Right lobe of liver (tissue), 6 donors: ENCODE measurements at places on chromosomes 3 and 15.
A peak's percentile ranks its signal among the peaks of the same experiment; 100 is the strongest.

GRCh38 chr3:134078169-134078831, 48.6 kb upstream of the SLCO2A1 start:
- no peaks in the 10 kb centered on the region for H3K36me3 ChIP-seq
- no peaks in the 10 kb centered on the region for H3K27me3 ChIP-seq
- H3K4me1 ChIP-seq: no peaks in the 10 kb centered on the region

GRCh38 chr3:131899021-131899420, 135.8 kb downstream of the CPNE4 start:
- H3K4me1 ChIP-seq: no peaks in the 10 kb centered on the region
- H3K36me3 ChIP-seq: no peaks in the 10 kb centered on the region
- H3K4me3 ChIP-seq: no peak overlapping the region
- no peak overlapping the region for H3K27ac ChIP-seq
- DNase-seq: no peak

GRCh38 chr15:74384881-74385643, 17.6 kb upstream of the CYP11A1 start:
- no peak overlapping the region for H3K27ac ChIP-seq
- no peak overlapping the region for H3K4me3 ChIP-seq
- H3K27me3 ChIP-seq: no peaks in the 10 kb centered on the region
- no peak for DNase-seq
- no peaks in the 10 kb centered on the region for H3K4me1 ChIP-seq
- H3K36me3 ChIP-seq: no peaks in the 10 kb centered on the region

- no peak overlapping the region for H3K4me3 ChIP-seq
- no peaks in the 10 kb centered on the region for H3K4me1 ChIP-seq
- no peak overlapping the region for H3K27ac ChIP-seq
- no peak for DNase-seq
These were observed 81.9 kb upstream of the TOPAZ1 start for GRCh38 chr3:44159696-44160300.

DNA sequence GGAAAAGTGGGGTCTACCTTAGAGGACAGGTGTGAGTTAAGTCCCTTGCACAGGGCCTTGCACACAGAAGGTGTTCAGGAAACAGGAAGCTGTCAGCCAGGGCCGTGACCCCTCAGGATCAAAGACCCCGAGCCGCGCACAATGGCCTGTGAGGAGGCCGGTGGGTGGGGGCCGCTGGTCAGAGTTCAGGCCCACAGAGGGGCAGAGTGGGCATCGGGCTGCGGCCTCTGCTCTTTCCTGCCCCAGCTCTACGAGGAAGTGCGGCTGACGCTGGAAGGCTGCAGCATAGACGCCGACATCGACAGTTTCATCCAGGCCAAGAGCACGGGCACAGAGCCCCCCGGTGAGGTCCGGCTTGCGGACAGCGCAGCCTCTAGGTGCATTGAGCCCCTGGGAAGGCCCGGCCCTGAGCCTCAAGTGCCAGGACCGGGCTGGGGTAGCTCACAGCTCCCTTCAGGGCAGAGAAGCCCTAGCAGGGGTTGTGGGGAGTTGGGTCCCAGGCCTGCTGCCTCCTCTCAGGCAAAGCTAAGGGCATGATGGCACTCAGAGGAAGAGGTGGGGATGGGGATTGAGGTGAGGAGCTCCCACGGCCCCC, 37.2 kb downstream of the PSTPIP1 start:
- no peak overlapping the region for H3K4me3 ChIP-seq
- H3K4me1 ChIP-seq: no peaks in the 10 kb centered on the region
- no peaks in the 10 kb centered on the region for H3K36me3 ChIP-seq
- peak; percentile 39 for DNase-seq
- no peak overlapping the region for H3K27ac ChIP-seq
- H3K27me3 ChIP-seq: no peaks in the 10 kb centered on the region

DNA sequence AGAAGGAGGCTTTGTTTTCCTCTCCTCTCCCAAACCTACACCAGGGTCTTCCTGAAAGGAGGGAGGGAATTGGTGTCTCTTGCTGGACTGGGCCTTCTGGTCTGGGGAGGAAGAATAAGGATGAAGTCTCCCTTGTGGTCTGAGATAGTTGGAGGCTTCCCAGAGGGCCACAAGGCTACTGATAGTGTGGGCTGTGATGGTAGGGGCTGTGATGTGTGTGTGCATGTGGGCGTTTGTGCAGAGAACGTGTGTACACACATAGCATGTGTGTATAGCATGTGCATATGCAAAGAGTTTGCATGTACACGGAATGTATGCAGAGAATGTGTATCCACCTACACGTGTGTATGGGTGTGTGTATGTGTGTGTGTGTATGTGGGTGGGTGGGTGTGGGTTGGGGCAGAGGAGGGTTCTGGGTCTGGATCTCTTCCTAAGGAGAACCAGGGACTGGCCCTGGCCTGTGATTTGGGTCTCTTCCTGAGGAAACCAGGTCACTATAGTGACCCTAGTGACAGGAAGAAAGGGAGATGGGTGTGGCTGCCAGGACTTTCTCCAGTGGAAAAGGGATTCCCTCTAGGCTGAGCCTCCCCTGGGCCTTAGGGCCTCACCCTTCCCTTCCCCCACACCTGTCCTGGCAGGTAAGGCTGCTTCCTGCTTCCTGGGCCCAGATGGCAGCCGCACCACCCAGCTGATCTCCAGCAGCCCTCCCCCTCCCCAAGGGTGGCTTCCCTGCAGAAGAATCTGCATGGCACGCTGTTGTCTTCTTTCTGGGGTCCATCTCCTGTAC, 1.7 kb downstream of the FLNB start:
- no peaks in the 10 kb centered on the region for H3K27me3 ChIP-seq
- H3K27ac ChIP-seq: peak overlapping the region; percentile 90
- H3K36me3 ChIP-seq: no peaks in the 10 kb centered on the region
- H3K4me1 ChIP-seq: peaks cover 43% of the 10 kb centered on the region
- peak overlapping the region; percentile 85 for H3K4me3 ChIP-seq
- DNase-seq: peak; percentile 53

GRCh38 chr15:70299931-70300869, 202.5 kb upstream of the TLE3 start:
- H3K4me1 ChIP-seq: no peaks in the 10 kb centered on the region
- no peak overlapping the region for H3K27ac ChIP-seq

DNA sequence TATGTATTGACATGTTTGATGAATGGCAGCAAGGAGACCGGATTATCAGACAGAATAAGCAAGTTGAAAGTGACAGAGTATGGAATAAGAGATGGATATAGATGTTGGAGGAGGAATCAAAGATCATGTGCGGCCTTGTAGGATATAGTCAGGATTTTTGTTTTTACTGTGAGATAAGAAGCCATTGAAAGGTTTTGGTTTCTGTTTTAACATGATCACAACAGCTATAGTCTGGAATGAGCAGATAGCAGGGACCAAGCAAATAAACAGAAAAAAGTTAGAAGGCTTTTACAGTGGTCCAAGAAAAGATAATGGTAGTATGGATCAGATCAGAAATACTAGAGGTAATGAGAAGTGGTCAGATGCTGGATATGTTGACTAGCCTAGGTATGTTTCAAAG, 52.6 kb downstream of the SLC12A6 start:
- no peaks in the 10 kb centered on the region for H3K27me3 ChIP-seq
- no peaks in the 10 kb centered on the region for H3K4me1 ChIP-seq
- H3K36me3 ChIP-seq: no peaks in the 10 kb centered on the region
- H3K27ac ChIP-seq: no peak overlapping the region
- no peak for DNase-seq

- no peaks in the 10 kb centered on the region for H3K27me3 ChIP-seq
- no peaks in the 10 kb centered on the region for H3K4me1 ChIP-seq
- DNase-seq: no peak
- H3K36me3 ChIP-seq: no peaks in the 10 kb centered on the region
- no peak overlapping the region for H3K4me3 ChIP-seq
- no peak overlapping the region for H3K27ac ChIP-seq
These were observed 912.4 kb upstream of the EPHA6 start for GRCh38 chr3:95901948-95902347.

GRCh38 chr3:851098-851790, 241.6 kb upstream of the CNTN6 start:
- no peak for DNase-seq
- no peaks in the 10 kb centered on the region for H3K36me3 ChIP-seq
- no peaks in the 10 kb centered on the region for H3K27me3 ChIP-seq
- no peak overlapping the region for H3K4me3 ChIP-seq

DNA sequence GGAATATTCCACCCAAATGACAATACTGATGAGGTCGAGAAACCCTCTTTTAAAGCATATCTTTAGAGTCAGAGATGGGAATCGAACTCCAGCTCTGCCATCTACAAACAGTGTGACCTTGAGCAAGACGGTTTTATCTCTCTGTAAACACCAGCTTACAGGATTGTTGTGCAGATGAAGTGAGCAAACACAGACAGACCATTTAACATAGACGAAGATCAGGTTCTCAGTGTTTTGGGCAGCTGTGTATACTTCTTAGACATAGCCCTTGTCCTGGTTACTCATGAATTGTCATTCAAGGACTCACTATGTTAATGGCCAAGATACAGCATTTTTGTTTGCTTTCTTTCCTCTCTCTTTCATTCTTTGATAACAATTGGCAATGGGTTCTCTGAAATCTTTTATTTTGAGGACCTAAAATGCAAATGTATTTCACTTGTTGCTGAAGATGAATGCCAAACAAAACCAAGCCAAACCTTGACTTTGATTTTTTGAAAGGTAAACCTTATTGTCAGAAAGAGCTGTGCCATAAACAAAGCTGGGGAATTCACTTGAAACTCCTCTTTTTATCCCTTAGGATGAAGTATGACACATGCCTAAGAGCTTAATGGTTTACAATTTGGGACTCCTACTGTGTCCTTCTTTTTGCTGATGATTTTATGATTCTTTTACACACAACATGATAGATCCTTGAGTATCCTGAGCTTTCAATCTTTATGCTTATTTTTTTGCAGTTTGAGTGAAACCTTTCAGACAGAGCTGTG, 250.0 kb upstream of the PDZRN3 start:
- H3K27me3 ChIP-seq: no peaks in the 10 kb centered on the region
- no peak for DNase-seq
- no peak overlapping the region for H3K27ac ChIP-seq
- no peaks in the 10 kb centered on the region for H3K36me3 ChIP-seq
- no peaks in the 10 kb centered on the region for H3K4me1 ChIP-seq
